ENCODE measurements at places on chromosomes 2 and 18. TPM values are rescaled to one million over a fixed set of nuclear protein-coding genes. Genes with fewer than 3 reads are reported as not detected.

The CNOT11 gene
- total RNA-seq = 65.1 TPM

The ABCB11 gene
- not detected for total RNA-seq

The EHBP1 gene
- total RNA-seq = 24.7 TPM

The COL5A2 gene
- 0.72 TPM for total RNA-seq

- H3K27ac ChIP-seq = no peak overlapping the region
- no peak overlapping the region for H3K4me3 ChIP-seq
- H3K27me3 ChIP-seq = peaks cover 11% of the 10 kb centered on the region
- no peak for DNase-seq
- no peaks in the 10 kb centered on the region for H3K36me3 ChIP-seq
- H3K4me1 ChIP-seq = no peaks in the 10 kb centered on the region
Measured at GRCh38 chr18:79814373-79814772, 16.6 kb downstream of the KCNG2 start.

The CKAP2L gene
- 78.1 TPM for total RNA-seq

All from activated CD4-positive, alpha-beta T cell treated with anti-CD3 and anti-CD28 coated beads, Interleukin-2, amount 10 ng/mL, durations not matched to agents 7 days and 5 days (primary cell).